ENCODE measurements at places on chromosomes 13 and 19.

DNA sequence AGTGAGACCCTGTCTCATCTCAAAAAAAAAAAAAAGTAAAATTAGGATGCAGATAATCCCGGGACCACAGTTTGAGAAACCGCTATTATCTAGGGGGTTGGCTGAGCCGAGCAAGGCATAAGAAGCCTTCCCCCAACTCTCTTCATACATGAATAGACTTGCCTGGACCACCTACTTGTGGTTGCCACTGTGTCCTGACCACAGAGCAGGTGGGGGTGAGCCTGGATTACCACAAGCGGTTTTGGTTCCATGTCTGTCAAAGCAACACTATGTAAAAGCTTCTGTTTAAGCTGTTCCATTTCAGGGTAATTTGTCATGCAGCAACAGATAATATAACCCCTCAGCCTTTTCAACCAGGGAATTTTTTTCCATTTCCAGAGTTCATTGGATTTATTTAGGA lies 3.3 kb upstream of the NAPA start:
- no peak for DNase-seq

GRCh38 chr13:61531383-61532065 lies 115.9 kb upstream of the PCDH20 start:
- no peak for DNase-seq

DNA sequence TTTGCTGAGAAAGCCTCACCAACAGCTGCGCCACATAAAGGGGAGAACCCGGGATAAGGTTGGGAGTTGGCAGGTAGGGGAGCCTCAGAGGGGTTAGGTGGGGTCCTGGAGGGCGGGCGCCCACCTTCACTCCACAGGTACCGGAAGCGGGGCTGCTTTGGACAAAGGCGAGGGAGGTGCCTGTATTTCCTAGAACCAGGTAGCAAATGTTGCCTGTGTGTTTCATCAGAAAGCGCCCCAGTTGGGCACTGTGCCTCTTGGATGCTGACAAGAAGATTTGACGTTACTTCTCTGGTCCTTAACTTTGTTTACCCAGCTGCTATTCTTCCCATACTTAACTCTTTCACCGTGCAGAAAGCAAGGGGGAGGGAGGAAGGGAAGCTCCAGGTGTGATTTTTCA lies 278.9 kb downstream of the ZNF536 start:
- DNase-seq, result no peak

- no peak for DNase-seq
These were observed 129.5 kb upstream of the SLC10A2 start for GRCh38 chr13:103195762-103196161.

DNA sequence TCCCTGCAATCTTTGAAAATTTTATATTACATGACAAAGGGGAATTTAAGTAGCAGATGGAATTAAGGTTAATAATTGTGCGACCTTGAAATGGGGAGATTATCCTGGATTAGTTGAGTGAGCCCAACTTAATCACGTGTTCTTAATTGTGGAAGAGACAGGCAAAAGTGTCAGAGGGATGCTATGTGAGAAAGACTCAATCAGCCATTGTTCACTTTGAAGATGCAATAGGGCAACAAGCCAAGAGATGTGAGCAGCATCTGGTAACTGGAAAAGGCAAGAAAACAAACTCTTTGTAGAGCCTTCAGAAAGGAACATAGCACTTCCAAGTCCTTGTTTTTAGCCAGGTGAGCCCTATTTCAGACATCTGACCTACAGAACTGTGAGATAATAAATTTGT lies 247.7 kb downstream of the SLITRK1 start:
- no peak for DNase-seq

DNA sequence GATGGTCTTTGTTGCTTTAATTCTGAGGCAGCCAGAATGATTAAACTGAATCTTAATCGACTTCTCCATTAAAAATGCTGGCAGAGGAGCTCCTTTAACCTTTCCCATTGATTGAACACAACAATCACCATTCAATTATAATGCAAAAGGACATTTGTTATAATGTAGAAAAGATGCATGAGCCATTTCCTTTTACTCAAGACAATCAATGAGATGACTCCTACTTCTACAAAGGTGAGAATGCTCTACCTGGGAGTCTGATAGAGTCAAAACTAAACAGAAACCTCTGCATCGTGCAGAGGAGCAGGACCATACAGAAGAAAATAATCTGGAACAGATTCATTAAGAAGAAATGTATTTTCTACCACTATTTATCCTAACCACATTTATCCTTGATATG lies 253.6 kb upstream of the DACH1 start:
- no peak for DNase-seq

DNA sequence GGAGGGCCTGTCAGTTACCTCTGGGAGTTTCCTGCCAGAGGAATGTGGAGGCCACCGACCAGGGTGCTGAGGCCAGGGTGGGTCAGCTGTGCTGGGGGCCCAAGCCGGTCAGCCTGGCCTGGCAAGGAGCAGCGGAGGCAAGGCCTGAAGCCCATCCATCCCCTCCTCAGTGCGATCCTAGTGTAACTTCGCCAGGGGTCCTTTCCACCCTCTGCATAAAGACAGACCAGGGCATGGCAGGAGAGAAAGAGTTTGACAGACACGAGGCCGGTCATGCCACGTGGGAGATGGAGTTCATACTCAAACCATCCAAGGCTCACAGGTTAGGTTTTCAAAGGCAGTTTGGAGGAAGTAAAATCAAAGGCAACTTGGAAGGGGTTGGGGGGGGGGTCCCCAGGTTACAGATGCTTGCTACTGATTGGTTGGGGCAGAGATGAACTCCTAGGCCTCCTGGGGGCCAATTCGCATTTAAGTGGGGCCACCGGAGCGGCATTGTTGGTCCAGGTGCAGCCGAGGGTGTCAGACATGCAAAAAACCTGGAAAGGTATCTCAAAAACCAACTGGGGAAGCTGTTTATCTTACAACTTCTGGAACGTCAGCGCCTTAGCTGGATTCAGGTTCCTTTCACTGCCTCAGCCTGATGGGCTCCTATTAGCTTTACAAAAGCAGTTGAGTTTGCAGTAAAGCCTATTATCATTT lies 36.8 kb upstream of the DPRX start:
- no peak for DNase-seq

- DNase-seq, result no peak
These were observed 47.4 kb upstream of the PCDH20 start for GRCh38 chr13:61463024-61463423.

DNA sequence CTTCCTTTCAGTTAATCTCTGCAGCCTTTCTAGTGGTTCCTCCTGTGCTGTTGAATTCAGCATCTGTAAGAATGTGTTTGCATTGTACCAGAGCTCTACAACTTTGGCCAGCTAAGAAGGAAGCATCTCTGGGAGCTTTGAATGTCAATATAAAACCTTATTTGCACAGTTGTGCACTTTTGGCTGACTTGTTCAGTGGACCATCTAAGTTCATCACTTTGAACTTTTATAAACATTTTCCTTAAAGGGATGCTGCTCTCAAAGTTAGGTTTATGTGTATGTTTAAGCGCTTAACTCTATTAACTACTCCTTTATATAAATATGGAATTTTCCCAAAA lies 15.6 kb downstream of the POLR1D start:
- no peak for DNase-seq

DNA sequence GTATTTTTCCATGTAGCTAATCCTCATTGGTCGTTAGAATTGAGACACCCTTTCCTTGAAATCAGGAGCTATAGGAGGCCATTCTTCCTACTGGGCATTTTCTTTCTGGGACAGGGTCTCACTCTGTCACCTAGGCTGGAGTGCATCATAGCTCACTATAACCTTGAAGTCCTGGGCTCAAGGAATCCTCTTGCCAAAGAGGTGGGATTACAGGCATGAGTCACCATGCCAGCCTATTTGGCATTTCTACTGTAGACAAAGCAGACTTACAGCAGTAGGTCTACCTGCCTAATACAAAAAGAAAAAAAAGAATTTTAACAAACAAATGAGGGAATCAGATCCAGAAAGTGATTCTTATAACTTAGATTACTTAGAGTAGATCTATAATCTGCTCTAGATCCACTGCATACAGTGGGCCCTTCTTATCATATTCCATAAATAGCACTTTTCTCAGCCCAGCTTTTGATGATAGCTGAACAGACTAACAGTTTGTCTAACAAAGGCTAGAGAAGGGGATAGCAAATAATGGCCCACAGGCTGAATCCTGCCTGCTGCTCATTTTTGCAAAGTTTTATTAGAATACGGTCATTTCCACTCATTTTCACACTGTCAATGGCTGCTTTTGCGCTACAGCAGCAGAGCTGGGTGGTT lies 36.7 kb upstream of the USPL1 start:
- DNase-seq, result peak; percentile 32

DNA sequence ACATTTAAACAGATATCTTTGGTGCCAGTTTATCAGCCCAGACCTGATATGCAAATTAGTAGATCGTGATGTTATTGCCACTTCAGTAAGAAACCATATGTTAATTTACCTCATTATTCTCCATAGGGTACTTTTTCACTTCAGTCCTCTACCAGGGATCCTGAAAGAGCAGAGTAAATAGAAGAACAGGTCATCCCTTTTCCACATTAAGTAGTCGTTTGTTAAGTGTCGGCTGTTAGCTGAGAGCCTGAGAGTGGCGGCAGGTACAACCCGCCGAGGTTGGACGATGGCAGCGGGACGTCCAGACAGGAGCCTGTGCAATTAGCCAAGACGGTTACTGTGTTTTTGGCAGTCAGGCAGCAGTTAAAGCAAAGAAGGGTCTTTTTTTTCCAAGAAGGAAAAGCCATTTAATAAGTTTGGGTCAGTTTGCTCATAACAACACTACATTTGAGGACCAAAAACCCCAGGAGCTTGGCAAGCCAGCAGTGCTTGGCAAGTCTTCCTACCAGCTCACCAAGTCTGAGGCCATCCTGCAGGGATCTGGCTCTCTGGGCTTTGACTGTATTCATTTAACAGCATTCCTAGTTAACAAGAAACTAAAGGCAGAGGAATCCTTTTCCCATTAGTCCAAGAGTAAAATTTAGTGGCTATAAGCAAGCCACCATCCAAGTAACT lies 231.8 kb downstream of the SHISA2 start:
- no peak for DNase-seq
